Dermis blood vessel endothelial cell (primary cell): ENCODE measurements at places on chromosomes 7 and 10.

DNA sequence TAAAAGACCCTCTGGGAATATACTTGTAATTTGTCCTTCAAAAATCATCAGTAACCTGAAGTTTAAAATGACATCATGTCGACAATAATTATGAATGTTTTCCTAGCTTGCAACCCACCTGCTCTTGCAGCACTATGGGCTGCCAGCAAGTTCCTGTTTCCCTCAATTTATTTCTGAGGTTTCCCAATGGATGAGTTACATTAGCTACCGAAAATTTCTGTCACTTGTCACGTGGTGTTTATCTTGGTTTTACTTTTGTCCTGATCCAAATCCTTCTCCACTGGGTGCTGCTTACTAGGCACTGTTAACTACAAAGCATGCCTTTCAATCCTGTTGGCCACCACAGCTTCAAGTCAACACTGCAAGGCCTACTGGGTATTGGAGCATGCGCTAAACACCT lies 31.5 kb downstream of the GIMAP8 start:
- DNase-seq, result no peak

DNA sequence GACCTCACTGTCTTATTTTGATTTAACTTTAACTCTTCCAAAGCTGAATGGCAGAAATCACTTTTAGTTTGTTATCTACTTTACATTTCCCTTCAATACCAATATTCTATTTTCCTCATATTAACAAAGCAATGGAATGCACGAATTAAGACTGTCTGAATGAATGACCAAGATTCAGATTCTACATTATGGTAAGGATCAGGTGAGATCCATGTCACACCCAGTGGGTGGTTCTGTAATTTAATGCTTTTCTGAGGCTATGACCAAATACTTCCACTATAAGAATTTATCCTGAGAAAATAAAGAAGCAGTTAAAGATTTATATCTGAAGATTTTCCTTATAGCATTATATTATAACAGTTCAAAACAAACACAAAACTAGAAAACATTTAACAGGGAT lies 90.2 kb upstream of the NUPR2 start:
- DNase-seq, result no peak

GRCh38 chr10:123250640-123251039 lies 96.4 kb downstream of the BUB3 start:
- no peak for DNase-seq

GRCh38 chr10:64762861-64763260 lies 1241.7 kb downstream of the REEP3 start:
- peak; percentile 2 for DNase-seq

GRCh38 chr7:90078921-90079320 lies 75.3 kb upstream of the STEAP1 start:
- no peak for DNase-seq

DNA sequence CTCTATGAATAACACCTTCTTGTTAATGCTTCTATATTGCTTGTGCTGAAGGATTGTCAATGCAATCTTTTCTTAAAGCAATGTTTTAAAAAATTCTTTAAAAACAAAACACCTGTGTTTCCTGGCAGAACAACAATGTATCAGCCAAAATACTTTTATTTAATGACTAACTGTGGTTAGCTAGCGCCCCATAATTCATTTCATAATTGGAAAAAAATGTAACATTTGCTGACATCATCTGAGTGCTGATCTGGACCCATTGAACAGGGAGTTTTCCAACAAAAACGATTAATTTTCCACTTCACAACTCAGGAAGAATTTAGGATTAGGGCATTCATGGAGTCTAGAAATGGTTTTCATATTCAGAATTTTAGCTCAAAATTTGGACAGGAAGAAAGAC lies 137.6 kb upstream of the CDK6 start:
- DNase-seq, result no peak

DNA sequence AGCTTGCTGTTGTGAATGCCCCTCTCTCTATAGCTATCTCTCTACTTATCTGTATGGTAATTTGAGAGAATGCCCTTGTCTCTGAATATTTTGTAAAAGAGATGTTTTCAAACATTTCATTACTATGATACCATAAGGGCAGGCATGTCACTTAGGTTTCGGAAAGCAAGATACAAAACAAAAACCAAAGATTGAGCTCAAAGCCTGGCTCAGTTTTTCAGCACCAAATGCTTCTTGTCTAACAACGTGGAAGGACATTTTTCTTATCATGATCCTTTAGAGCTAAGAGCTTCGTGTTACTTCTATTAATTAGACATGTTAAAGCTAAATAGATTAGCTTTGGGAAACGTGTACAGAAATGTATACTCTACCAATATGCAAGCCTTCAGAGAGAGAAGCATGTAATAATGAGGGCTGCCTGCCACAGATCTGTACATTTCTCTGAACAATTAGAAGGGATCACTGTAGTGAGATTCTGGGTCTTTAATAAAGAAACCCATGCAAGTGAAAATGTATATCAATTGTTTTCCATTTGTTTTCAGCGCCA lies 148.9 kb downstream of the ARID5B start:
- peak; percentile 46 for DNase-seq

GRCh38 chr7:137695942-137696341 lies 150.8 kb downstream of the DGKI start:
- DNase-seq, result peak; percentile 85

DNA sequence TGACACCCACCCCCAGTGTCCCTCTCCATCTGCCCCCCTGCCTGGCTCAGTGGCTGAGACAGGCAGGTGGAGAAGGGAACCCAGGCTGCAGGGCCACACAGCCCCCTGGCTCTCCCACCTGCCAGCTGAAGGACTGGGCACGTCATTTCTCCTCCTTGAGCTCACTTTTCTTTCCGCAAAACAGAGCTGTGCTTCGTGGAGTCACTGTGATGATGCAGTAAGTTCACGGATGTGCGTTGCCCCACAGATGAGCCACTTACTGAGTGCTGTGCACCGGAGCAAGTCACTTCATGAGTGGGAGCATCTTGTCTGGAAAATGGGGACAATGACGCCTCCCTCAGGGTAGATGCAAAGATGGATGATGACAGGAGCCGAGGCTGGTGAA lies 2.7 kb downstream of the OPN4 start:
- no peak for DNase-seq

DNA sequence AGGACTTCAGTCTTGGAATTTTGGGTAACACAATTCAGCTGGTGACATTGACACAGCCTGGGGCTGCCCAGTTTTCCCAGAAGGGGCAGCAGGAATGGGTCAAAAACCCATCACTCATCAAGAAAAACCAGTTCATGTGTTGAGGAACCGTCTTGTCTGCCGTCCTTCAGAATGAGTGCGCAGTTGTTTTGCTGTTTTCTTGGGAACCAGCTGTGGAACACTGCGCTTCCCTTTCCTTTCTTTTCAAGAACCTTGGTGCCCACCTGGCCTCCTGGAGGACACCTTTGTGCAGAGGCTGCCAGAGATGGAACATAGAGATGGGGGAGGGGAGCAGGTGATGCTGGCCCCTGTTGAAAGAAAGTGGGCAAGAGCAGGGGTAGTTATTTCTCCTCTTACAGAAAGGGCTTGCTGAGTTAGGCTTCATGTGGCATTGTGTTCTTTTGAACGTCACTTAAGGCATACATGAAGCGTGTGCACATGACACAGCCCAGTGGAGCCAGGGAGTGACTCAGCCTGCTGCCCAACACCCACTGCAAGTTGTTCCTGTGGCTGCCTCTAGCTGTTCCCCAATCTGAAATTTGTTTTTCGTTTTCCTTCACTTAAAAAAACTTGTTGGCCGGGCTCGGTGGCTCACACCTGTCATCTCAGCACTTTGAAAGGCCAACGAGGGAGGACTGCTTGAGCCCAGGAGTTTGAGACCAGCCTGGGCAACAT lies 87.4 kb upstream of the TNS3 start:
- peak; percentile 51 for DNase-seq

GRCh38 chr10:101331956-101332355 lies 22.0 kb upstream of the BTRC start:
- DNase-seq, result no peak

DNA sequence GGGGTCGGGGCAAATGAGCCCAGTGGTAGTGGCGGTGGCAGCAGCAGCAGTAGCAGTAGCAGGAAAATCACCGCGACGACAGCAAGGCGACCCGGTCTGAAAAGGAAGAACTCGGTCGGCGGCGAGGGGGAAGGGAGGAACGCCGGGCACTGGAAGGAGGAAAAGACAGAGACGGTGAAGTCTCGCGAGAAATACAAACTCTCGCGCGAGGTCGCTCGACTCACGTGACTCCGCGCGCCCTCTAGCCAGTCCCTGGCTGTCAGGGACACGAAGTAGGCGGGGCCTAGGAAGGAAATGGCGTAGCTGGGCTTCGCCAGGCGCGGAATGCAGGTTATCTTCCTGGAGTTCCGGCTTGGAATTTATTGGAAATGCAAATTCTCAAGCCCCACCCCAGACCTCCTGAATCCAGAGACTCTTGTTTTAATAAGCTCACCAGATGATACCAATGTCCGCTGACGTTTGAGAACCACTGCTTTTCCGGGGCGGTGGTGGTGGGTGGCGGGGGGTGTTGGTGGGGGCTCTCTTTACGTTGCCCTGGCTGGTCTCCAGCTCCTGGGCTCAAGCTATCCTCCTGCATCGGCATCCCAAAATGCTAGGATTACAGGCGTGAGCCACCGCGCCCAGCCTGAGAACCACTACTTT lies at the start of gene SMNDC1:
Gene SMNDC1, minus strand, starts transcription at position 141 of the 642 bp plus-strand sequence. CDS start 1,333 bp downstream, outside the sequence.
- peak; percentile 99 for DNase-seq

DNA sequence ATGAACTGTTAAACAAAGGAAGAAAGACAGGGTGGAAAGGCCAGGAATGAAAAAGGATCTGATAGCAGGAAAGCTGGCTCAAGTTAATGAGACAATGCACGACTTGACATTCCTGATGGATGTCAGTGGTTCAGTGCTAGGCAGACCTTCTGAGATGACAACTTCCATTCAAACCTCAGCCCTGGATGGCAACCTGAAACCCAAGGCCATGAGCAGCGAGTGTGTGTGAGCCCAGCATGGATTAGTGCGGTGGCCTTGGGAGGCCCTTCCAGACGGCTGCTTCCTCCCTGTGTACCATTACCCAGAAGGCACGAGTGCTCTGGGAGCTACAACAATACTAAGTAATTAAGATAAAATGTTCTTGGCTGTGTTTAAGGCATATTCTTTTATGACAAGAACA lies 18.8 kb downstream of the TRIL start:
- DNase-seq, result no peak

GRCh38 chr7:145360511-145361100 lies 524.8 kb upstream of the TPK1 start:
- DNase-seq, result no peak

- DNase-seq, result no peak
Measured at GRCh38 chr10:62707810-62708209, 96.7 kb upstream of the ADO start.

GRCh38 chr7:32881074-32881982 lies 10.2 kb downstream of the KBTBD2 start:
- peak; percentile 13 for DNase-seq

DNA sequence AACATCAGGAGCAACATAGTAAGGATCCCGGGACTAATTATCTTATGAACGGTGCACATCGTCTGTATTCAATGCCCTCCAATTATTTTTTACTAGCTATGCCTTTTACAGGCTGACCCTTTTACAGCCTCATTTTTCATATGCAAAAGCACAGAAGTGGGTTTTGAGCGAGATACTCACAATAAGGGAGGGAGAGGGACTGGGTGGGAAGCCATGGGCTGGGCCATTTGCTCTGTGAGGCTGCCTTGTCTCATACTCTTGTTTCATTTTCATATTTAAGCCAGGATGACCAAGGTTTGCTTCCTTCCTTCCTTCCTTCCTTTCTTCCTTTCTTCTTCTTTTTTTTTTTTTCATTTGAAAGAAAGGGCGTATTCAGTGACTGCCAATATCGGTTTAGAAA lies 259.3 kb downstream of the TRIL start:
- DNase-seq, result no peak

GRCh38 chr10:123911866-123912265 lies 20.3 kb upstream of the CPXM2 start:
- no peak for DNase-seq

DNA sequence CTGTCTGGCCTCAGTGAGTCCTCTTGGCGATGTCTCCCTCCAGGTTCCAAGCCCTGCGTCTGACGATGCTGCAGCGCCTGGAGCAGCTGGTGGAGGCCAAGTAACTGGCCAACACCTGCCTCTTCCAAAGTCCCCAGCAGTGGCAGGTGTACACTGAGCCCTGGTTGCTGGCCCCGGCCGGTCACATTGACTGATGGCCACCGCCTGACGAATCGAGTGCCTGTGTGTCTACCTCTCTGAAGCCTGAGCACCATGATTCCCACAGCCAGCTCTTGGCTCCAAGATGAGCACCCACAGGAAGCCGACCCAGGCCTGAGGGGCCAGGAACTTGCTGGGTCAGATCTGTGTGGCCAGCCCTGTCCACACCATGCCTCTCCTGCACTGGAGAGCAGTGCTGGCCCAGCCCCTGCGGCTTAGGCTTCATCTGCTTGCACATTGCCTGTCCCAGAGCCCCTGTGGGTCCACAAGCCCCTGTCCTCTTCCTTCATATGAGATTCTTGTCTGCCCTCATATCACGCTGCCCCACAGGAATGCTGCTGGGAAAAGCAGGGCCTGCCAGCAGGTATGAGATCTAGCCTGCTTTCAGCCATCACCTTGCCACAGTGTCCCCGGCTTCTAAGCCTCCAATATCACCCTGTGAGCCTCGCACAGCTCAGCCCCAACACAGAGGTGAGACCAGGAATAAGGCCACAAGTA lies 7.3 kb upstream of the ZNF22 start:
- no peak for DNase-seq
